ENCODE measurements at places on chromosomes 1 and 21.

DNA sequence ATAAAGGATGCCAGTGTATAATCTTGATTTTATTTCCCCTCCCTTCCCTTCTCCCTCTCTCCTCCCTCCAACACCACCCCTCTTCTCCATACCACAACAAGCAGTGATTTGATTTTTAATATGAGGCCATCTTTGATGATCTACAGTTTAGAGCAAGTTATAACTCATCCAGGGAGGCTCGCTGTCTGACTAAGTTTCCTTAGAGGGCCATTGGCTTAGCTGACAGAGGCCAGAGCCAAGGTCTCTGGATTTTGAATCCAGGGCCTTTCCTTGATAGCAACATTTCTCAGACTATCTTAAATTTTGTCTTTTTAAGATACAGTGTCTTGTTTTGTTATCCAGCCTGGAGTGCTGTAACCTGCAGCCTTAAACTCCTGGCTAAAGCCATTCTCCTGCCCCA is 431.0 kb upstream of the USP24 start:
- no peak for DNase-seq

GRCh38 chr1:203592730-203593129 is 33.9 kb upstream of the ATP2B4 start:
- no peak for DNase-seq

- DNase-seq, result peak; percentile 36
Measured at GRCh38 chr1:58903514-58904298, 119.9 kb upstream of the JUN start.

- no peak for DNase-seq
Measured at GRCh38 chr1:16248007-16248436, 11.0 kb upstream of the CPLANE2 start.

- no peak for DNase-seq
Measured at GRCh38 chr1:4495809-4496208, 158.6 kb upstream of the AJAP1 start.

DNA sequence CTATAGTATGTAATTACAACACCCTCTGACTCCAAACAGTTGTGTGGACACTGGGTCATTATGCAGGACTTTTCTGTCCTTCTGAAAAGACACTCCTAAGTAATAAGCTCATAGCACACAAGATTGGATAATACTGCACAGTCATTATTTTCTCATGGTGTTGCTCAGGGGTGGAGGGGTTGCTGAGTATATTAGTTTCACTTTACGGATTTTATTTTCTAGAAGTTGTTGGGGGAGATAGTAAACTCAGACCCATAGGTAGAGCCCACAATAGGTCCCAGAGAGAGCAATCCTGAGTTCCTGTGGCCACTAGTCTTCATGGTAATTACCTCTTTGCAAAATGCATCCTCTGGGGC is 53.4 kb downstream of the DUSP10 start:
- no peak for DNase-seq

GRCh38 chr1:226404063-226404903 is 3.6 kb downstream of the PARP1 start:
- DNase-seq, result no peak

- DNase-seq, result no peak
Measured at GRCh38 chr1:119735217-119735616, 23.5 kb downstream of the PHGDH start.

DNA sequence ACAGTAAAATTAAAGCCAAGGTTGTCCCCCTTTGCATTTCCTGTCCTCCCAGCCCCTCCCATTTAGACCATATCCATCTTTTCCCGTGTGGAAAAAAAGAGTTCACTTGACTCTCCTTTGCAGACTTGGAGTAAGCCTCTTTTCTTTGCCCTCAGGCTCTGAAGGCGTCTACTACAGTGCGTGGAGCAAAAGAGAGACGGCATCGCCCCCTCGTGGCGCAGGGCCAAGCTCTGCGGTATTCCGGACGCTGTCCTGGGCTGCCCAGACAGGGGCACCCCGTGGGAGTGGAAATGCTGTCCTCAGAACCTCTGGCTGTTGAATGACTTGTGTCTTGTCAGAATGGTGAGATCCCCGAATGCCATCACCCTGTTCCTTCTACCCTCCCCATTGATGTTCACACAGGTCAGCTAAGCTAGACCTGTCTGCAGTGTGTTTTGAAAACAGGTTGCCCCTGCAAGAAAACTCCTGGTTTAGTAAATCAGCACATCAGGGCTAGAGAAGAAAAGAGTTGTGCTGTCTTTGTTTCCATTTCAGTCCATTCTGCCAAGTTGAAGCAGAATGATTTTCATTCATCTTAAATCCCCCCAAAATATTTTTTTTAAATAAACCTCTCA is 12.3 kb upstream of the GJA8 start:
- DNase-seq, result peak; percentile 1

DNA sequence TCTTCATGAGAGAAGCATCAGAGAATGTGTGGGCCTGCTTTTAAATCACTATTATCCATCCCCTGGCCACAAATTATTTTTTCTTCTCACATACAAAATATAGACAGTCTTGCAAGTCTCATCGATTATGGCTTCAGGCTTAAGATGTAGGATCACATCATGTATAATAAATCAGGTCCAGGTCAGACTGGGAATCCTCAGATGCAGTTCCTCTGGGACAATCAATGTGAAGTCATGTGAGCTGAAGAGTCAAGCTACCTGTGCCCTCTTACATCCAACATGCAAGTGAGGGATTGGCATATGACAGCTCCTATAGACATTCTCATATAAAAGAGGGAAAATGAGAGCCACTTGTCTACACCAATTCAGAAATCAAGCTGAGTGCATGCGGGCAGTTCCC is 631.8 kb downstream of the PTPRU start:
- DNase-seq, result no peak

- DNase-seq, result no peak
Measured at GRCh38 chr1:19884312-19884711, 2.1 kb downstream of the OTUD3 start.

DNA sequence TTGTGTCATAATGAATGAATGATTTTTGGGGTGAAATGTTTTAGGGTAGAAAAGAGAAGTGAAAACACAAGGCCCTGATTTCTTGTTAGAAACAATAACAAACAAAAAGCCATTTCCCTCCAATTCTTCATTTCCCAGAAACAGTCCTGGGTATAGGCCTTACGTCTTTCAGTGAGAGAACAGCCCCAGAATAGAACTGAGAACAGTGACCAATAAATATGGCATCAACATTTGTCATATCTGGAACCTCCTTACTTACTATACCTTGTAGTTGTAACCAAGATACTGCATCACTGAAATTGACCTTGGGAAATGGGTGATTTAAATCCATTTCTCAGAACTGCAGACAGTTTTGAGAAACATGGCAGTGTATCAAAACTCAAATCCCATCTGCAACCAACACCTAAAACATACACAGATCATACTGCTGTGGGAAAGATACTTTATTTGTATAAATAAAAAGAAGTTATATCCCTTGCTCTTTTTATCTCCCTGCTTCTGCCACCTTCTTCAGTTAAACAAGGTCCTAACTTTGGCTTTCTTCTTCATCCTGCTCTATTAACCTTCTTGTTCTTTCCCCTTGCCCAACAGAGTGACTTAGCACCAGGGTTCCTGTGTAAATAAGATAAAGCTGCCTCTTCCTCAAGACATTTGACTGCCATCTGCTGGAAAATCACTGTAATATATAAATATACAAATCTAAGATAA is 19.5 kb downstream of the XKR8 start:
- no peak for DNase-seq

GRCh38 chr1:93614541-93614940 is 67.1 kb downstream of the BCAR3 start:
- no peak for DNase-seq

- DNase-seq, result no peak
Measured at GRCh38 chr21:31476263-31477022, 132.4 kb upstream of the TIAM1 start.

- DNase-seq, result no peak
Measured at GRCh38 chr1:87173231-87173630, 155.4 kb upstream of the LMO4 start.
